ENCODE measurements at places on chromosomes 1 and 21. TPM values are rescaled to one million over a fixed set of nuclear protein-coding genes. Genes with fewer than 3 reads are reported as not detected.

GRCh38 chr1:159188375-159188788 lies 16.3 kb upstream of the ACKR1 start:
- no peak for DNase-seq

GRCh38 chr1:248810727-248811513 lies 14.8 kb downstream of the SH3BP5L start:
- no peak for DNase-seq

CRYAA gene
- total RNA-seq: not detected

PROK1 gene
- total RNA-seq: not detected

LCE1D gene
- total RNA-seq: not detected
